Bladder microvascular endothelial cell (primary cell): ENCODE measurements at places on chromosomes 7 and 10. TPM values are rescaled to one million over a fixed set of nuclear protein-coding genes. Genes with fewer than 3 reads are reported as not detected.

LIPK gene
- total RNA-seq, result not detected in 2 replicates

BTRC gene
- total RNA-seq, result 6.0 and 15.2 TPM in 2 replicates

ZPBP gene
- total RNA-seq, result not detected in 2 replicates

POMZP3 gene
- total RNA-seq, result 1.1 and 6.0 TPM in 2 replicates

PLA2G12B gene
- total RNA-seq, result 0.13 and 0.16 TPM in 2 replicates

CYP2C18 gene
- not detected in 2 replicates for total RNA-seq

MYL7 gene
- not detected in 2 replicates for total RNA-seq

OR2A5 gene
- total RNA-seq, result not detected in 2 replicates

PLEKHA1 gene
- 23.6 and 37.9 TPM in 2 replicates for total RNA-seq

TACR2 gene
- total RNA-seq, result 0.06 TPM in 1 of 2 replicates, not detected in the other
